SJCRH30 (cell line): ENCODE measurements at places on chromosomes 3 and 15. TPM values are rescaled to one million over a fixed set of nuclear protein-coding genes. Genes with fewer than 3 reads are reported as not detected.

- no peak for DNase-seq
- peaks cover 24% of the 10 kb centered on the region for H3K4me1 ChIP-seq
- H3K36me3 ChIP-seq = no peaks in the 10 kb centered on the region
- H3K4me3 ChIP-seq = no peak overlapping the region
- peak overlapping the region; percentile 75 for H3K27ac ChIP-seq
These were observed 6.4 kb downstream of the MAPKBP1 start for GRCh38 chr15:41780727-41781126.

- no peaks in the 10 kb centered on the region for H3K36me3 ChIP-seq
- H3K27me3 ChIP-seq = no peaks in the 10 kb centered on the region
- no peak overlapping the region for H3K27ac ChIP-seq
- peak; percentile 92 for DNase-seq
- H3K4me3 ChIP-seq = no peak overlapping the region
These were observed 183.4 kb downstream of the KLF13 start for GRCh38 chr15:31510057-31510456.

- H3K4me3 ChIP-seq = no peak overlapping the region
- no peaks in the 10 kb centered on the region for H3K36me3 ChIP-seq
- no peak overlapping the region for H3K27ac ChIP-seq
These were observed 420.7 kb upstream of the CNTN3 start for GRCh38 chr3:75035146-75035545.

DNA sequence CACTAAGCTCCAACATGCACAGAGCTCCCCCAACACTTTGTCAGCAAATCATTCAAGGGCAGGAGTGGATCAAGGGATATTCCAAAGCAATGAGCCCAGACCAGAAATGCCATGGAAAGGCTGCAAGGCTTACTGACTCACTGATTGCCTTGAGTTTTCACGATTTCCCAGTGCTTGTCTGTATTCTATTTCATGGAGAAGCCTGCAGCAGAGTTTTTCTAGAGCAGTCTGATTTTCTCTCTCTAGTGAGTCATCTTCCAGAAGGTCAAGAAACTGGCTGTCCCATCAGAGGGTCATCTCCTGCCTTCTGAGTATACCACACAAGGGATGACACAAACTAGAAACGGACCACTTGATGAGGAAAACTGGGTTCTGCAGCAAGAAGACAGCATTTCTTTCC, 16.5 kb downstream of the LMCD1 start:
- H3K4me3 ChIP-seq = no peak overlapping the region
- H3K36me3 ChIP-seq = peaks cover 71% of the 10 kb centered on the region
- H3K4me1 ChIP-seq = no peaks in the 10 kb centered on the region; the same call in 1 of the 2 replicates
- no peak overlapping the region for H3K27ac ChIP-seq
- no peaks in the 10 kb centered on the region for H3K27me3 ChIP-seq
- no peak for DNase-seq

DNA sequence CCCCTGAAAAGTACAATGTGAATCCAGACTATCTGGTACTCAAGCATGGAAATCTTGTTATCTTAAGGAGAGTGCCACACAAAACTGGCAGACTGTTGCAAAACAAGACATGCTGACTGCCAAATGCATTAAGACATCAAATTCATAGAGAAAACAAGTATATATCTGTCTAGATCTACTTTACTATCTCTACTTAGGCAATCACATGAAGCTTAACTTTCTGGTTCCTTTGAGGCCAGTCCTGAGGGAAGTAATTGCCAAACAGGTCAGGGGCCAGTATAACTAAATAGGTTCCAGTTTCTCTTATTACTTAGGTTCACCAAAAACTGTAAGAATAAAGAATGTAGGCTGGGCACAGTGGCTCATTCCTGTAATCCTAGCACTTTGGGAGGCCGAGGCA, 15.9 kb upstream of the SLC4A7 start:
- no peaks in the 10 kb centered on the region for H3K27me3 ChIP-seq
- H3K36me3 ChIP-seq = no peaks in the 10 kb centered on the region
- no peak overlapping the region for H3K4me3 ChIP-seq
- peaks cover 13% of the 10 kb centered on the region for H3K4me1 ChIP-seq

DNA sequence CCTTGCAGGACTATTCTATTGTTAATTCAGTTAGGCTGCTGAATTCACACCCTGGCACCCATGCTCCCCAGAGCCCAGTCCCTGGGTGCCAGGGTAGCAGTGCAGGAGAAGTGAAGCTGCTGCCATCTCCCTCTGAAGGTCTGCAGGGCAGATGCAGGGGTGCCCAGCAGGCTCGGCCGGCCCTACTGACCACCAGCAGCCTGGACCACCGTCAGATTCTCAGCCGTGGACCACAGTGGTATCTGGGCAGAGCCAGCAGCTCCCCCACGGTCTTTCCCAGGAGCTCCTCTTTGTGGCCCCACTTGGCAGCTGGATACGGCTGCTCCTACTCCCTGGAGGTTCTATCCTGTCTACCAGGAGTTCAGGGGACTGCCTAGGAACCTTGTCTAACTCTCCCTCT, 46.8 kb downstream of the ALDH1L1 start:
- H3K27me3 ChIP-seq = peaks cover 12% of the 10 kb centered on the region; the same call in 1 of the 2 replicates
- no peak for DNase-seq
- H3K4me1 ChIP-seq = no peaks in the 10 kb centered on the region
- no peaks in the 10 kb centered on the region for H3K36me3 ChIP-seq
- no peak overlapping the region for H3K27ac ChIP-seq
- H3K4me3 ChIP-seq = no peak overlapping the region

DNA sequence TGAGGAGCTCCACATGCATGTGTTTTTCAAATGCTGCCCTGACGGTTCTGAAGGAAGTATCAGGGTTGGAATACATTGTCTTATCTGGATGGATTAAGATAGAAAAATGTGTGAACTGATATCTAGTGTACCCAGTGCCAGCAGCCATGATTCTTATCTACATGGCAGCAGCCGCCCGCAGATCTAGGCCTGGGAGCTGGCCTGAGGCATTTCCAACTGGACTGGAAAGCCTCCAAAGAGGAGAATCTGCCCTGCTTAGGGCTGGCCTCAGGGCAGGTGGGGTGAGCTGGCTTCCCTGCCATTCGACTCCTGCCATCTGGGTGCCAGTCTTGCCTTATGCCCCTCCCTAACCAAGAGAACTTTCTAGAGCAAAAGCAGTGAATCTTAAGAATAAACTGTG, 125.8 kb downstream of the SSR3 start:
- DNase-seq = no peak
- 0 out of 2 replicates have a peak, but pooled peaks cover 3% of the 10 kb centered on the region for H3K4me1 ChIP-seq
- no peaks in the 10 kb centered on the region for H3K36me3 ChIP-seq

DNA sequence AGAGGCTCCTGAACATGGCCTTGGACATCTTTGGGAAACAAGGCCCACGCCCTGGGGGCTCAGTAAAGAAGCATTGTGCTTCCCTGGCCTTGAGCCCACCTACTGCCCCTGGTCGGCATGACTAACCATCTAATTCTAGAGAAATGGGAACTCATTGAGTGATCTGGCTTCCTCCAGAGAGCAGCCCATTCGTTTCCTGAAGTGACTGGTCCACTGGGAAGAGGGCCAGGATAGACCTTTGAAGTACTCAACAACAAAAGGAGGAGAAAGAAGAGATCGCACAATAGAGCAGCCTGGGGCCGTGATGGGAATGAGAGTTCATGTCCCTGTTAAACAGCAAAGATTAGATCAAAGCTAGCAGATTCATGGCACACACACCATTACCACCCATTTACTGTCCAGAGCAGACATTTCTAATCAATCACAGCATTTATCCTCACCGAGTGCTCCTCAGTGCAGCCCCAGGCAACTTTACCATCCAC, 514.4 kb upstream of the PROK2 start:
- H3K27me3 ChIP-seq = no peaks in the 10 kb centered on the region
- no peak overlapping the region for H3K27ac ChIP-seq
- H3K36me3 ChIP-seq = no peaks in the 10 kb centered on the region

GRCh38 chr15:89307046-89307587, 27.5 kb downstream of the POLG start:
- no peak for DNase-seq
- no peak overlapping the region for H3K27ac ChIP-seq
- H3K27me3 ChIP-seq = no peaks in the 10 kb centered on the region
- H3K4me3 ChIP-seq = no peak overlapping the region
- H3K36me3 ChIP-seq = peaks cover 80% of the 10 kb centered on the region

- H3K27ac ChIP-seq = no peak overlapping the region
- H3K4me3 ChIP-seq = no peak overlapping the region
These were observed 14.1 kb upstream of the CXCR6 start for GRCh38 chr3:45929042-45929679.

DNA sequence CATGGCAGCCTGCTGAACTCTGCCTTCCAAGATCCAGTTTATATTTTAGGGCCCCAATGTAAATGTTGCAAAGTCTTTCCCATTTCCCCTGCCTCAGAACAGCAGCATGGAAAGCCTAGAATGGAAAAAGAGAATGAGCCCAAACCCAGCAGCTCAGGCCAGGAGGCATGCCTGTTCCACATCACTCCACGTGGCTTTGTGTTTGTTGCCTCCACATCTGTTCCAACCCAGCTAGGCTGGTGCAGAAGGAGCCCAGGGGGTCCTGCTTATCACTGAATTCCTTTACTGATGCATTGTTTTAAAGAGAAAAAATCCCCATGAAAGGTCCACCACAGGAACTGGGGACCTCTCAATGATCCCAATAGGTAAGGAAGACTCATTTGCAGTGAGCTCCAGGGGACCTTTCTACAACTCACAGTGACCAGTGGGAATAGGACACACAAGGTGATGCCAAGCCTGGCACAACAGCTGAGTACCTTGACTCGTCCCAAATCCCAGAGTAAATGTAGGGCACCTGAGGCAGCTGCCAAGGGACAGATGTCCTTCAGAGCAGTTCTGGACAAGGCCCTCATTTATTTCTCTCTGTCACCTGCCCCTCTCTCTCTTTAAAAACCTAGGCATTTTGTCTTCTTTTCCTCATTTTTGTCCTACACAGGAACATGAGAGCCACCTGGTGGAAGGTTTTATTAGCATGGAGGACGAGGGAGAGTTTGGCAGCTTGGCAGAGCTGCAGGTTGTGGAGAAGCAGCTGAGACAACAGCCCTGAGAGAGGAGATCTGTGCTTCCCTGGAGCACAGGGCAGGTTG, 41.7 kb upstream of the ADAMTS17 start:
- no peak for DNase-seq
- no peaks in the 10 kb centered on the region for H3K4me1 ChIP-seq
- no peaks in the 10 kb centered on the region for H3K36me3 ChIP-seq
- no peak overlapping the region for H3K27ac ChIP-seq
- H3K27me3 ChIP-seq = no peaks in the 10 kb centered on the region

LRCH3 gene
- 79.8 and 144 TPM in 2 replicates for total RNA-seq

GRCh38 chr3:134638385-134639030, 12.3 kb downstream of the KY start:
- no peak for DNase-seq
- no peak overlapping the region for H3K4me3 ChIP-seq
- no peaks in the 10 kb centered on the region for H3K27me3 ChIP-seq
- no peaks in the 10 kb centered on the region for H3K4me1 ChIP-seq
- H3K36me3 ChIP-seq = no peaks in the 10 kb centered on the region

DNA sequence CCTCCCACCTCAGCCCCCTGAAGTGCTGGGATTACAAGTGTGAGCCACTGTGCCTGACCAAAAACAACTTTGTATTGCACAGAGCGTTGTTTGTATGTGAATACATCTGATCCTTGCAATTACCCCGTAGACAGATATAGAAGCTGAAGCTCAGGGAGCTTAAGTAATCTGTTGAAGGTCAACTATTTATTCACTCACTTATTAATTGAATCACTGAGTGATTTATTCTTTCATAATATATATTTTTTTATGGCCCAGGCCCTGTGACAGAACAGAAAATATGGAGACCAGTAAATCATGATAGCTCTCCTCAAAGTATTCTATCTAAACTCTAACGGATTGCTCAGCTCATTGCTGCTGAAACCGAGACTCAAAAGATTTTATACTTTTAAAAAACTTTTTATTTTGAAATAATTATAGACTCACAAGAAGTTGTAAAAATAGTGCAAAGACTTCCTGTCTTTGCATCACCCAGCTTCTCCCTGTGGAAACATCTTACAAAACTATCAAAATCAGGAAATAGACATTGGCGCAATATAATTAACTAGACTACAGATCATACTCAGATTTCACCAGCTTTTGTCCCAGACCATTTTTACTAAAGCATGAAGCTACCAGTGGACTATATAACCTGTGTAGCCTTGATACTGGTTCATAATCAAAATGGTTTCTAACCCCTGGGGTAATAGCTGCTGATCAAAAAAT, 466.1 kb downstream of the PDCD6IP start:
- no peak for DNase-seq
- H3K36me3 ChIP-seq = no peaks in the 10 kb centered on the region
- H3K27me3 ChIP-seq = no peaks in the 10 kb centered on the region
- H3K4me3 ChIP-seq = no peak overlapping the region
- H3K27ac ChIP-seq = no peak overlapping the region
- H3K4me1 ChIP-seq = no peaks in the 10 kb centered on the region

ADAMTSL3 gene
- total RNA-seq = 0.05 and 0.22 TPM in 2 replicates

ADGRG7 gene
- not detected in 2 replicates for total RNA-seq

- H3K27ac ChIP-seq = no peak overlapping the region
- DNase-seq = no peak
- no peaks in the 10 kb centered on the region for H3K36me3 ChIP-seq
These were observed 448.6 kb upstream of the CDIN1 start for GRCh38 chr15:36130641-36131310.

GRCh38 chr3:82568776-82569338, 807.4 kb upstream of the GBE1 start:
- no peaks in the 10 kb centered on the region for H3K36me3 ChIP-seq
- H3K27ac ChIP-seq = no peak overlapping the region
- no peak for DNase-seq

GRCh38 chr3:152902141-152902669, 67.3 kb downstream of the P2RY1 start:
- peak overlapping the region; percentile 39; the same call in 1 of the 2 replicates for H3K27ac ChIP-seq
- H3K4me3 ChIP-seq = no peak overlapping the region
- H3K36me3 ChIP-seq = no peaks in the 10 kb centered on the region
- H3K4me1 ChIP-seq = 0 out of 2 replicates have a peak, but pooled peaks cover 5% of the 10 kb centered on the region
- DNase-seq = peak; percentile 24
- no peaks in the 10 kb centered on the region for H3K27me3 ChIP-seq

DNA sequence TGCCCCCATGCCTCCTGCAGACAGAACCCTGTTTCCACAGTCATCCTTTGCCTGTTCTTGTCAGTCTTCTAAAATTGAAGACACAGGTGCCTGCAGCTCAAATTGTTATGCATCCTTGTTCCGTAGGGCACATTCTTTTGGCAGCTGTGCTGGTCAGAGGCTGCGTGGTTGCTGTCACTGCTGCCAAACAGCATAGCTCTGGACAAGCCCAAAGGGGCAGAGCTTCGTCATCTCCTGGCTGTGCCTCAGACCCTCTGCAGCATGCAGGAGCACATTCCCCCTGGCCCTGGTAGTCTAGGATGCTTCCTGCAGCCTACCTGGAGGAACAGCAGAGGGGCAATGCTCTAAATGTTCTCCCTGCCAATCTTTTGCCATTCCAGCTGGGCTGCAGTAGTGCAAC, 2.1 kb upstream of the FBXL22 start:
- no peak overlapping the region for H3K27ac ChIP-seq
- H3K4me1 ChIP-seq = peaks cover 26% of the 10 kb centered on the region
- no peaks in the 10 kb centered on the region for H3K27me3 ChIP-seq
- no peak overlapping the region for H3K4me3 ChIP-seq
- DNase-seq = peak; percentile 72
- peaks cover 14% of the 10 kb centered on the region; the same call in 1 of the 2 replicates for H3K36me3 ChIP-seq
